ENCODE measurements at places on chromosomes 1 and 21.

- DNase-seq = no peak
Measured at GRCh38 chr1:184608990-184609389, 145.7 kb downstream of the EDEM3 start.

DNA sequence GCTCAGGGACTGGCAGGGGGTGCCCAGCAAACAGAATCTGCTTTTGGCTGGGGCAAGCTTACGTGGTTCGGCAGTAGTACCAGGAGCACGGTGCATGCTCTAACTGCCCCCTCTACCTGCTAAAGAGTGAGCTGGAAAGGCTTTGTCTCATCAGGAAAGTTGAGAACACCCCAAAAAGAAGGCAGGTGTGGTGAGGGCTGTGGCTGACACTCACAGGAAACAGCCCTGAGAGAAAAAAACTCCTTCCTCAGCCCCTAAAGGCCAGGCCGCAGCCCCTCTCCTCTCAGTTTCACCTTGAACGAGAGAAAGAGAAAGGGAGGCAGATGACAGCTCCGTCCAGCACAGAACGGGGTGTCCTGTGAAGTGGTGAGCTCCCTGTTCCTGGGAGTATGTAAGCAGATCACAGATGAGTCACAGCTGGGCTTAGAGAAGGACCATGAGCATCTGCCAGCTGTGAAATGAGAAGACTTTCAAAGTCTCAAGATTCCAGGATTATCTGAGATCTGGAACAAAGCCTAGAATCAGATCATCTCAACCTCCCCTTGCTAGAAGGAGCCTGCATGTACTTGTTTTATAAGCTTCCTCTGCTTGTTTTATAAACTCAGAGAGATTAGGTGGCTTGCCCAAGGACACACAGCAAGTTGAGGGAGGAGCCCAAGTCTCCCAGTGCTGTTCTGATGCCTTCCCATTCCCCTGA lies 13.4 kb downstream of the LAPTM5 start:
- no peak for DNase-seq

- no peak for DNase-seq
Measured at GRCh38 chr1:245587435-245588115, 432.8 kb downstream of the KIF26B start.

- DNase-seq = no peak
Measured at GRCh38 chr1:4003846-4004505, 103.9 kb upstream of the C1orf174 start.

- no peak for DNase-seq
Measured at GRCh38 chr1:15674386-15675159, 9.5 kb upstream of the PLEKHM2 start.

- no peak for DNase-seq
Measured at GRCh38 chr1:20992322-20993056, 184.2 kb downstream of the EIF4G3 start.

- DNase-seq = no peak
Measured at GRCh38 chr1:98045767-98046641, 125.2 kb upstream of the DPYD start.

DNA sequence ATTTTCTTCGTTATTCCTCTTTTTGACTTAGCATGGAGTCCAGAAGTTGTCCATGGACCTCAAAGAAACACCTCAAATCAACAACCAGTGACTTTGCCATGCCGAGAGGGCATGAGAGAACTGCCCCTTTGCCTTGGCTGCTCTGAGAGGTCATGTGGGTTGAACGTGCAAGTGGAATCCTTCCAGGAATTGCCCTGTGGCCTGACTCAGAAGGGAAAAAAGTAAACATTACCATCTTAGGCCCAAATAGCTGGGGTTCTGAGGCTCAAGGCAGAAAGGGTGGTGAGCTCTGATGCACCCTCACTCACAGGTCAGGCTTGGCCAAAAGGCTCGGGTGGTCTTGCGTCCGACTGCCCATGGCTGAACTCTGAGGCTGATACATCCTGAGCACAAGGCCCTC lies 15.1 kb downstream of the STUM start:
- no peak for DNase-seq

- no peak for DNase-seq
Measured at GRCh38 chr1:43147625-43148327, 24.3 kb downstream of the EBNA1BP2 start.

DNA sequence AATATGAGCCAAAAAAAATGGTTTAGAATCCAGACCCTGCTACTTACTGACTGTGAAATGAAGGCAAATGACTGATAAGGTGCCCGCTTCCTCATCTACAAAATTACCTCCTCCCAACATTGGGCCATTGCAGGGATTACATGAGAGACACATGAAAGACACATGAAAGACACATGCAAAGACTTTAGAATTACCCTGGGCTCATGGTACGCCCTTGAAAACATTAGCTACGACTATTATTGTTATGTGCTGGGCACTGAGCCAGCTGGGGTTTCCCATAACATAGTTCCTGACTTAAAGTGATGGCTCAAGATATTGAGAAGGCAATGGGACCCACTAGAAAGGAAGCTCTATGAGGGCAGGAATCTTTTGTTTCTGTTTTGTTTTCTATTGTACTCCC lies 43.7 kb upstream of the KANK4 start:
- no peak for DNase-seq

DNA sequence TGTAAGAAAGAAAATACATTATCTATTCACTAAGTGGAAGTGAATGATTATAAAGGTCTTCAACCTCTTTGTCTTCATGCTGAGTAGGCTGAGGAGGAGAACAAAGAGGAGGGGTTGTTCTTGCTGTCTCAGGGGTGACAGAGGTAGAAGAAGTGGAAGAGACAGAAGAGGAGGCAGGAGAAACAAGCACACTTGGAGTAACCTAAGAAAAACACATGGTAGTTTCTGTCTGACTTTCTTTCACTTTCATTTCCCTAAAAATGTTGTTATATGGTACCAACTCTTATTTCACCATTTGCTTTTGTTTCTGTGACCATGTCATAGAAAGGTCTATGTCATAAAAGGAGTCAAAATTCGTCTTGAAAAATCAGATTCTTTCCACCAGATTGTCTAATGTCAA lies 696.6 kb upstream of the BRINP3 start:
- no peak for DNase-seq

GRCh38 chr1:179029321-179029759 lies 3.6 kb downstream of the FAM20B start:
- no peak for DNase-seq

GRCh38 chr1:58735586-58735985 lies 35.7 kb upstream of the MYSM1 start:
- DNase-seq = no peak

DNA sequence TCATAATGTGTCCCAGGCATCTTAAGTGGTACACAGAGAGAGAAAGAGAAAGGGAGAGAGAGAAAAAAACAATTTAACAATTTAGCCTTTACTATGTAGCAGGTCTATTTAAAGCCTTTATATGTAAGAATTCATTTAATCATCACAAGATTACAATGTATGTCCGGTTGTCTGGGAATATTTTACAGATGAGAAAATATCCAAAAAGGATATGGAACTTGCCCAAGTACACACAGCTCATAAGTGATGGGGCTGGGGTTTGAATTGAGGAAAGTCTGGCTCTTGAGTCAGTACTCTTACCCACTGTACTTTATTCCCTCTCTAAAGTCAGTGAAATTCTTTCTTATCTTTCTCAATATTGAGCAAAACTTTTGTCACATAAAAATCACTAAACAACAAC lies 104.6 kb downstream of the LYPLAL1 start:
- DNase-seq = no peak

- DNase-seq = no peak
Measured at GRCh38 chr21:42518626-42519025, 5.0 kb downstream of the SLC37A1 start.

DNA sequence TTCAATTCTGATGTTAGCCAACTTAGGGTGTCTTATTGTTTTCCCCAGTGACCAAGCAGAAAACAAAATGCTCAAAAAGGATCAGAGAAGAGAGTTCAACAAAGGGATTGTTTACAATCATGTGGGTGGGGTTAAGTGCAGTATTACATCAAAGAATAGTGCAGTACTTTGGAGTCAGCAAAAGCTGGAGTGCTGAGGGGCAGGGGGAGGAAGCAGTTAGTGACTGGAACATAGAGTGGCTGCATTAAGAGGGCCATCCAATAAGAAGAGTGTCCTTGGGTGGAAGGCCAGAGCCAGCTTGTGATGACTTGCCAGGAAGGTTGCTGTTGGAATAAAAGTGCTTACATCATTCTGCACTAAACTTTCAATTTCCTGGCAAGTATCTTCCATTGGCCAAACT lies 175.5 kb downstream of the CYYR1 start:
- DNase-seq = no peak

DNA sequence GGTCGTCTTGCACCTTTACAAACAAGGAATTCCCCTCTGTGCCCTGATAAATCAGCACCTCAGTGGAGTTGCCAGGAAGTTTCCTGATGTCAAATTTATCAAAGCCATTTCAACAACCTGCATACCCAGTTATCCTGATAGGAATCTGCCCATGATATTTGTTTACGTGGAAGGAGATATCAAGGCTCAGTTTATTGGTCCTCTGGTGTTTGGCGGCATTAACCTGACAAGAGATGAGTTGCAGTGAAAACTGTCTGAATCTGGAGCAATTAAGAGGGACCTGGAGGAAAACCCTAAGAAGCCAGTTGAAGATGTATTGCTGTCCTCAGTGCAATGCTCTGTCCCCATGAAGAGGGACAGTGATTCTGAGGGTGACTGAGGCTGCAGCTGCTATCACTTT lies 38.3 kb downstream of the ZFYVE9 start:
- no peak for DNase-seq

GRCh38 chr1:38152351-38153065 lies 105.9 kb upstream of the POU3F1 start:
- DNase-seq = no peak

GRCh38 chr1:209389258-209389657 lies 194.3 kb upstream of the CAMK1G start:
- DNase-seq = no peak

DNA sequence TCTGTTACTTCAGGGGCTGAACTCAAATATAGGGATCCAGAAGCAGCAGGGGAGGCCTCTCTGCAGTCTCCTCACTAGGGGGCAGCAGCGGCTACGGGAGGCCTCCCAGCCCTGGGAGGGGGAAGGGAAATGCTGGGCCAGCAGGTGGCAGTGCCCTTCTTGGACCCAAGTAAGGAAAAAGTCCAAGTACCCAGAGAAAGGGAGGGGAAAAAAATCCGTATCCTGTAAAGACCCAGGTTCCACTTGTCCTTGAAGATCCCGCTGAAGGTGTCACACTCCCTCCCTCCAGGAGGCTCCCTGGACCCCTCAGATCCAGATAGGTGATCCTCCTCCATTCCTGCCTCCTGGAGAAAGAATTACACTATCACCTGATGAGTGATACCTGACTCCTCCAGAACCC lies 14.1 kb upstream of the NUAK2 start:
- DNase-seq = peak; percentile 62

DNA sequence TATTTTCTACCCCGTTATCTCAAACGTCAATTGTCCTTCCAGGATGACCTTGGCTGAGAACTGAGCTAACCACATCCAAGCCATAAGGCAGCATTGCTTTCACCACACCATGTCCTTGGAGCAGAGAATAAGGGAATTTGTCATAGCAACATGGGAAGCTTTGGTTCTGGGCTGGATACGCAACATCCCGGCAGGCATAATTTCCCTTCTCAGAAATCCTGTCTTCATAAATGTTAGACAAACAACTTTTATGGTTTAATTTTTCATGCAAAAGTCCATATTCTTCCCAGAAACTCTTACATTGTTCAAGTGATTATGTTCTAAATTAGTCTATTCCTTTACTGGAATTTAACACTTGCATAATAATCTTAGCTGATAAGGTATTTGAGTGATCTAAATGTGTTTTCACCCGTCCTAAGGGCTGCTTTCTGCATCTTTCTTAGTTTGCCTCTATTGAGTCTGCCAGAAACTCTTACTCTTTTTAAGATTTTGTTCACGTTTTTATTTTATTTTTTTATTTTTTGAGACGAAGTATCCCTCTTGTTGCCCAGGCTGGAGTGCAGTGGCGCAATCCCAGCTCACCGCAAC lies 51.8 kb downstream of the KCNJ15 start:
- no peak for DNase-seq

DNA sequence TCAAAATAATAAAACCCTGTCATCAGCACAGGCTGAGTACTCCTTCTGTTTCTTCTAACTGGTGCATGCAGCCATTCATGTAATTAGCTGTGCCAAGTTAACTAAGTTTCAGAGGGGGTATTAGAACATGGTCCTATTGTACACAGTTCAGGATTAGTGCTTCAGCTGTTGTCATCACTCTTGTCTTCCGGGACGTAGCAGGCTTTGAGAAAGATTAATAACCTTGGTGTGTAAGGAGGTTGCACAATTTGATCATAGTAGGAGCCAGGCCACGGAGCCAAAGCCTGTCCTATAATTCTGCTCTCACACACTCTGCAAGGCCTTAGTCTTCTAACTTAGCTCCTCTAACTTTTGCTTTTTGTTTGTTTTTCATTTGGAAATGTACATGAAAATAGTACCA lies 44.7 kb downstream of the PTGFRN start:
- no peak for DNase-seq

DNA sequence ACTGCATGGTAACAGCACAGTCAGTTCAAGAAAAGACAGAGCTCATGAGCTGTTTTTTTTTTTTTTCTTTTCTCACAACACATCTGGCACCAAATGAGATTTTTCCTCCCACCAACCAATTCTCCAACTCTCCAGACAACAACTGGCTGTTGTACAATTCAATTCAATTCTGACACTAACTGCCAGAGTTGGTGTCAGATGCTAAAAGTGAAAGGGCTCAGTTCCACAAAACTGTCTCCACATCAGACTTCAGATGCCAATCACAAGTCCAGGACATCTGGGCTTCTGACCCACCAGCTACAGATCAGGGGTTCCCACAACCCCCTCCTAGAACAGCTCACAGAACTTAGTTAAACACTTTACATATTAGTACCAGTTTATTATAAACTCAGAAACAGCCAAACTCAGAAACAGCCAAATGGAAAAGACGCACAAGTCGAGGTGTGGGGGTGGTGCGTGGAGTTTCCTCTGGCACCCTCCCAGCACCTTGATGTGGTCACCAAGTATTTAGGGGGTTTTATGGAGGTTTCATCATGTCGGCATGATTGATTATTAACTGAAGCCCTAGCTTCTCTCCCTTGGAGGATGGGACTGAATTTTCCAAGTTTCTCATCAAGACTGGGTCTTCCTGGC lies 39.2 kb upstream of the LRRC8D start:
- peak; percentile 83 for DNase-seq

DNA sequence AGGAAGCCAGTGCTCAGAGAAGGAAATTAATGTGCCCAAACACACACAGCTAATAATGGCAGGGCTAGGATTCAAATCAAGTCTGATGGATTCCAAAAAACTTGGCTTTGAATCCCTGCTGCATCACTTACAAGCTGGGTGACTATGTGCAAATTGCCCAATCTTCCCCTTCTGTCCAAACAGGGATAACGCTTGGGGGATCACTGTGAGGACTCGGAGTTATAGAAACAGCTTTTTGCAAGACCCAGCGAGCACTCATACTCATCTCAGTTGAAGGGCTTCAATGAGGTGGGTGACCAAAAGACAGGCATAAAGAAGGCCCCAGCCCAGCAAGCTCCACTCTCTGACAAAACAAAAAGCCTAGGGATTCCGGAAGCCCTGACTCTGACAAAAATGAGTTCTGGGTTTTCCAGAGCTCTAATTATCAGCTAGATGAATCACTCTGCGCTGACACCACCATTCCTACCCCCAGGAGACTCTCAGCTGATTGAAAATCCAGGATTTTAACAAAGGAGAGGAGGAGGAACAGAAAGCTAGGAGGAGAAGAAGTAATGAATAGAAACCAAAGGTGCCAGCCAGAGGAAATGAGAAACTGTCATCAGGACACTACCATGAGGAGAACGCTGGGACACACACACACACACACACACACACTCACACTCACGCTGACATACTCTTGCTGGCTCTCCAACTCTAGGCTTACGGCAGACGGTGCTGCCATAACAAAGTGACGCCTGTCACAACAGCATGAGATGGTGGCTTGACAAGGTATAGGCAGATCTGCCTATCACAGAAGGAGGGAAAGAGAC lies 1.6 kb upstream of the STK40 start:
- DNase-seq = no peak

- no peak for DNase-seq
Measured at GRCh38 chr1:941588-942383, 17.3 kb downstream of the NOC2L start.

All from stimulated activated CD8-positive, alpha-beta memory T cell treated with anti-CD3 and anti-CD28 coated beads, Interleukin-7, amount 100 ng/mL, for 4 hours (primary cell).